ENCODE measurements at places on chromosomes 2 and 18. TPM values are rescaled to one million over a fixed set of nuclear protein-coding genes. Genes with fewer than 3 reads are reported as not detected.
A peak's percentile ranks its signal among the peaks of the same experiment; 100 is the strongest.

- no peak for DNase-seq
Measured at GRCh38 chr2:45904267-45904945, 252.9 kb downstream of the PRKCE start.

DNA sequence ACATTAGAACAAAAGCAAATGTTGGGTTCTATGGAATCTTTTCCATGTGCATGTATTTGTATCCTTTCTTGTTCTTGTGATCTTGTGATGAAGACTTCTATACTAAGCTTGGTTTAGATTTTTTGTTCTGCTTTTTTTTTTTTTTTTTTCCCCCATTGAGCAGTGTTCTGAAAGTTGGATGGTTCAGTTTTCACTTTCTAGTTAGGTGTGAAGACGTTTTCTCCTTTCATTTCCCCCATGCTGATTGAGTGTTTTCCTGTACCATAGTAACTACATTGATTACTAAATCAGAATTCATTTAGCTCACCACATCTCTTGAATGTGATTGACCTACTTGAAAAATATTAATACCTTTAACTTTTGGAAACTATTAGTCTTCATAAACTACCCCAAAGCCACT is 34.1 kb downstream of the NOP58 start:
- DNase-seq, result no peak

DNA sequence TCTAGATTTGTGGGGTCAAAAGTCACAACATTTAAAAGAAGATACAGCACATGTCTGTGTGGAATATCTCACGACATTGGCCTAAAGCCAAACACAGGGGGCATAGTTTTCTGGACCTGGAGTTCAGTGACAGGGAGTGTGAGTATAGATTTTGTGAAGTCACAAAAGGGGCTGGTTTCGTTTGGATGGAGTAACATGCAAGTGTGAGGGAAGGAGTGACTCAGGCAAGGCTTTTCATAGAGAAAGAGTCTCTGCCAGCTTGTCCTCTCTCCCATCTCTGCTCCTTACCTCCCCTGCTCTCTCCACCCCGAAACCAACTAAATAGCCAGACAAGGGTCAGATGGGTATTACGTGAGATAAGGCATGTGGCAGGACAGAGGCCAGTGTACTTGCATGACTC is 3.7 kb upstream of the EPAS1 start:
- DNase-seq, result no peak

- DNase-seq, result no peak
Measured at GRCh38 chr2:225495706-225496105, 96.2 kb downstream of the NYAP2 start.

GRCh38 chr18:27608742-27609141 is 423.6 kb upstream of the CHST9 start:
- peak; percentile 12 for DNase-seq

DNA sequence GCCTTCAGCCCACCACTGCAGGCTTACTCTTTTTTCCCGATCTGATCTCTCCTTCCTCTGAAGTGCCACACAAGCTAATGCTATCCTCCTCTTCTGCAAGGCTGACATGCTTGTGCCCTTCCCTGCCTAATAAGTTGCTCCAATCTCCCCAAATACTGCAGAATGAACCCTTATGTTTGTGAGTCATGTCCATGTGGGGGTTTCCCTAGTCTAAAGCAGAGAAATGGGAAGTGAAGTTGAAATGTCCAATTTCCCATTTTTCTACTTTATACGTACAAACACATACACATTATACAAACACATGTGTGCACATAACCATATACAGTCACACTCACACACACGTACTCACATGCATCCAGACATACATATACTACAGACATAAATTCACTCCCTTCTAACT is 288.1 kb upstream of the CELF4 start:
- no peak for DNase-seq

GRCh38 chr18:29588446-29589100 is 1411.6 kb upstream of the CDH2 start:
- no peak for DNase-seq

DNA sequence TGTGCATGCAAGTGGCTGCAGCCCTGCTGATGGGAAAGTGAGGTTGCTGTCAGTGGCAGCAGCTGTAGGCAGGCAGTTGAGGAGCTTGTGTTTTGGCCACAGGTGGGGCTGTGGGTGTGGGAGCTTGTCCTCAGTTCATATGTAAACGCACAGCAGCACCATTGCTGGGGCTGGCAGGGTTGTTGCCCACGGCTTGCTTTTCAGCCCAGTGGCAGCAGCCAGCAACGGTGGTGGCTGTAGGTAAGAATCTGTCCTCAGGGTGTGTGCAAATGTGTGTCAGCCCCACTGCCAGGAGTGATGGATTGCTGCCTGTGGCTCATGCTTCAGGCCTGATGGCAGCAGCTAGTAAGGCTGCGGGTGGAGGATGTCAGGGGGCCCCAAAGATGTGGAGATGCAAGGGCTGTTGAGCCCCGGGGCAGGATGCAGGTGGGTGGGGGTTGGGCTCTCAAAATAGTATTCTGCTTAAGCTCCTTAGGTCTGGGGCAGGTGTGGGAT is 141.3 kb upstream of the THUMPD2 start:
- no peak for DNase-seq

DNA sequence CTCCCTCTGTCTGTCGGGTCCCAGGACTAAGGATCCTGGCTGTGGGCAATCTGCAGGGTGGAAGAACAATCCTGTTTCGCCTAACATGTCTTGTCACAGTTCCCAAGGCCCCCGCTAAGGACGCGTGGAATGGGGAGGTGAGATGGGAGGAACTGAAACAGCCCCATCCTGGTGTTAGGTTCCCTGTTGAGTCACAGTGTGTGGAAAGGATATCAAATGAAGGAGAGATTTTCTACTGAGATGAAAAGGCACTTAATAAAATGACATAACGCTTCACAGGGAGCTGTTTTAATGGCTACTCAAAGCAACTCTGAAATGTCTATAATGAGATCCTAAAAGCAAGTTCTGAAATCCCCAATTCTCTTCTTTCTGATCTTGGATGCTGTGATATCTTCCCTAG is 52.5 kb downstream of the RAB31 start:
- DNase-seq, result no peak

- DNase-seq, result no peak
Measured at GRCh38 chr18:7545734-7546133, 21.4 kb upstream of the PTPRM start.

DNA sequence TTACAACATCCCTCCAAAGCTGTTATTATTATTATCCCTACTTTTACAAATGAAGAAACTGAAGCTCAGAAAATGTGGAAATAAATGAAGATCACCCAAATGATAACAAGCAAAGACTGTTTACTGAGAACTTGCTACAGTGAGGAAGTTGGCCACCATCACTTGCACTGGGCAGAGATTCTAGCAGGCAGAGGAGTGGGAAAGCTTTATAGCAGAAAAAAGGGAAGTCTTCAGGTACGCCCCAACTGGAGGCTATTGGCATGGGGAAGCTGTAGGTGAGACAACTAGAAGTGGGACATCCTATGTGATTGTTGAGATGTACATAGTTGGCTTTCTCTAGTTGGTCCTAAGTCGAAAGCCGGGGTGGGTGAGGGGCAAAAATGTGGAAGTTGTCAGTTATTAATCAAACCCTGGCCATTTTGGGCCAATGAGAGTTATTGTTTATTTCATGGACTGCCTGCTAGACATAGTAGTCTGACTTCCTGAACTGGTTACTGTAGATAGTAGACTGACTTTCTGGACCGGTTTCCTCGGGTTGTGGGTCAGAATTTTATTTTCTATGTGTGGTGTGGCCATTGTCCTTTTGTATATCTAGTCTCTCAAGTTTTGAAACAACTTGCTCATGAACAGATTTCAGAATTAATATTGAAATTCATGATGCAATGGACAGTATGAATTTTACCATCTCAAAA is 40.2 kb upstream of the STAT4 start:
- no peak for DNase-seq

DNA sequence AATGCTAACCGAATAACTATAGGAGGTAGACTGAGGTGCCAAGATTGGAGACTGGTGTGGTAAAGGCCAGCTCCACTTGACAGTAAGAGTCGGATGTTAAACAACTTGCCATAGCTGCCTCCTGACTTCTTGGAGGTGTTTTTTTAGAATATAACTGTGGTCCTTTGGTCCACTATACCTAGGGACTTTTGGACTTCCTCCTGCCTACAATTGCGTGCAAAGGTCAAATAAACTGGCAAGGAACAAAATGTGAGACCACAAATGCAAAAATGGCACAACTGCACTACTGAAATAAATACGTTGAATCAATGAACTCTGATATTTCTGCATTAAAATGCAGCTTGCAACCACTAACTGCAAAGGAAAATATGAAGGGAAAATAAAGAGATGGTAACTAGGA is 338.6 kb downstream of the NRXN1 start:
- DNase-seq, result no peak

DNA sequence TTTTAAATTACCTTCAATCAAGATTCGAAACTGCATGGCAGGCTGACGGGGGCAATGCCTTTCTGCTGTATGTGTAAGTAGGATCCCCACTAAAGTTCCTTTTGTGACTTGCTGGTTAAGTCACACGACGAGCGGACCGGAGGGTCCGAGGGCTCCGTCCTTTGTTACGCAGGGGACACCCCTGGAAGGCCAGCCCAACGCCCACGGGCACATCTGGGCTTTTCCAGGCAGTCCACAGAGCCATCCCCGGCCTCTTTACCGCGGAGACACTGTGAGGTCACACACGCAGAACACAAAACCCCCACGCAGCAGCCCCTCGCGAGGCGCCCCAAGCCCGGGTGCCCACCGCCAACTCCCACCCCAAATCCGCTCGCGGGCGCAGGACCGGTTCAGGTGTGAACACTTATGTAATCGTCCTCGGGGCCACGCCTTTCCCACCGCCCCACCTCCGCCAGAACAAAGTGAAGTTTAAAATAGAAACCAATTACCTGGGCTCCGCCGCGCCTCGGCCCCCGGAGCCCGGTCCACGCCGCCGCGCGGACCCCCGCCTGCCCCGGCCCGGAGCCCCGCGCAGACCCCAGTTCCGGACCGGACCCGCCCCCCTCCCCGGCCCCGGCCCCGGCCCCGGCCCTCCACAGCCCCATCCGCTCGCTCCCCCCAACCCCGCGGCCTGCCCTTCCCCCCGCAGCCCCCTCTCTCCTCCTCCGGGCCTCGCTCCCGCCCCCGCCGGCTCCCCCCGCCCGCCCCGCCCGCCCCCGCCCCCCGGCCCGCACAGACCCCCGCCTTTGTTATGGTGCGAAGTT is 4.2 kb downstream of the ZNF516 start:
- DNase-seq, result no peak

DNA sequence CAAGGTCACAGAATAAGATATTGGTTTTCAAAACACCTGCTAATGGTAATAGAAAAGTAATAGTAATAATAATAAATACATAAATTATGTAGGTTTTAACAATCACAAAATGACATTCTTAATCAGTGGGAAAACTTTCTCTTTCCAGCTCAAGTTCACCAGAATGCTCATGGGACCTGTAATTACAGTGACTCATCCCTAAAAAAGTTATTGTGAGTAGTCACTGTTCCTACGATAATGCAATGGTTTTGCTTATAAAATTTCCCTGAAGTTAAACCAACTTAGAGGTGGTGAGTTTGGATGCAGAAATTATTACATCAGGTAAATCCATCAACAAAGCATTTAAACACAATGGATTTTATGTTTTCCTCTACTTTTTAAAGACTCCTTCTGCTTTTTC is 502.3 kb downstream of the PID1 start:
- no peak for DNase-seq

DNA sequence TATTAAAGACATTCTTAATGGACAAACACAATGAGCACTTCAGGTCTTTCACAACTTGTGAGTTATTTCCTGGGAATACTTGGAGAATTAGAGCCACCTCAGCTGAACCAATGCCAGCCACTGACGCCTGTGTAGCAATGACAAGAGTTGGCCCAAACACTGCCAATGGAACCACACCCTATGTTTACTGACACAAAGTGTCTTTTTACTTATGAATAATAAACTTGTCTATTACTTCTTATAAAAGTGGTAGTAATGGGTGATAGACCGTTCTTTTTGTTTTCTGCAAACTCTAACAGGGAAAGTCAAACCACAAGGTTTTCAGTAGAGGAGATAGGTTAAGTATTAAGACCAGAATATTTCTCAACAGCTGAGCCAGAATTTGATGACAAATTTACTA is 12.5 kb upstream of the CHAC2 start:
- DNase-seq, result peak; percentile 27

DNA sequence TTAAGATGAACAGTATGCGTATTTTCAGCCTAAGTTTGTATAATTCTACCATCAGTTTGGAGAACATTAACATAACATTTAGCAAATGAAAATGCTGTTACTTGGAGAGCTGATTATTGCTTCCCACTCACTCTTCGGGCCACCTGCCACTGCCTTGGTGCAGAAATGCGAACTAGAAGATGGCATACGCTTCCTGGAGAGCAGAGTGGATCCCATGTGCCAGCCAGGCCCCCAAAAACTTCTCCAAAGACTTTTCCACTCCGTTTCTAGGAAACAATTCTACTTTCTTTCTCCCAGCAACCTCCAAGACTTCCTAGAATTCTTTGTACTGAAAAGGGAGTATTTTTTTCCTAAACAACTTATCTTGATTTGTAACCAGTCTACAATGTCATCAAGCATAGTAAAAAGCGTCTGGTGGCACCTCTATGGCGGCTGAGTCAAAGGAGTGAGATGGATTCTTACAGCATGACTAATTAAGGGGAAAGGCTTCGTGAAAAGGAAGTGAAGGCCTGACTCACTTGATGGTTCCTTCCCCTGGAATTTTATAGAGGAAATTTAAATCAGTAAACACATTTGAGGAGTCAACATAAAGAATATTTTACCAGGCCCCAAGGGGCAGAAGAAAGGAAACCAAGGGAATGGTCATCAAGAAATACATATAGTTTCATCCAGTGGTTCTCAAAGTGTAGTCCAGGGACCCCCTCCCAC is 36.6 kb downstream of the FEZ2 start:
- peak; percentile 62 for DNase-seq

DNA sequence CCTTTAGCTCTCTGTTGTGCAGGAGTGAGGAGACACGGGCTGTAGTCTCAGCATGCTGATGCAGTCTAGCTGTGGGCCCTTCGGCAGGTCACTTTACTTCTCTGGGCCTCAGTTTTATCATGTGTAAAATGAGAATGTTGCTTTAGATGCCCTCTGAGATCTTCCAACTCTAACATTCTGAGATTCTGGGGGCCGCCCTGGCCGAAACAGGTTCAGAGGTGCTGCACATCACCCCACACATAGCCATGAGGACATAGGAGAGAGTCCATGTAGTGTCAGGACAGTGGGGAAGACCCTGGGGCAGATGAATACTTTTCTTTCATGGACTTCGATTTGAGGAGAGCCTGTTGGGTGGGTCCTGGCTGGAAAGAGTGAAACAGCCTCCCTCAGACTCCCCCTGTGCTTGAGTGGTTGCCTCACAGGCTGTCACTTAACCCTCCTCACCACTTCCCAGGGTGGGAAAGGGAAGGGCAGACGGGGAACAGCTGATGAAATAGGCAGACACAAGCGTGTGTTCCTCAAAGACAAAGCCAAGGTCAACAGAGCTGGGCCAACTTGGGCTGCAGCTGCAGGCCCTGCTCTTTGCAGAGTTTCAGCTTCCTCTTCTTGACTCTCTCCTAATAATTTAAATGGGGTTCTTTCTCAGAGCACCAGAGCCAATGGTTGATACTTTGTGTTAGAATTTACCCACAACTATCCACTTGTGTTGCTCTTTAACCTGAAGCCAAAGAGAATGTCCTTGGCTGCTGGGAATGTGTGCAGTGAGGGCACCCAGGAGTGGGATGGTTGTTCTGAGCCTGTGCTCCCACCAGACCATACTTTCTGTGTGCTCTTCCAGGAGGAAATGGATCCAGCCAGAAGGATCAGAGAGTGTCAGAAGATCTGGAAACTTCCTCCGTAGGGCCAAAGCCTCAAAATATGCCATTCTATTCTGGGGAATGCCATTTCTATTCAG is 14.7 kb upstream of the MRPL33 start:
- DNase-seq, result no peak

The LDLRAD4 gene
- 6.3 TPM for total RNA-seq

The SP5 gene
- total RNA-seq, result not detected

The POTEI gene
- total RNA-seq, result 0.79 TPM

The CSRNP3 gene
- total RNA-seq, result 0.44 TPM

The NBEAL1 gene
- 15.0 TPM for total RNA-seq
